ENCODE measurements at places on chromosomes 6 and 20.

DNA sequence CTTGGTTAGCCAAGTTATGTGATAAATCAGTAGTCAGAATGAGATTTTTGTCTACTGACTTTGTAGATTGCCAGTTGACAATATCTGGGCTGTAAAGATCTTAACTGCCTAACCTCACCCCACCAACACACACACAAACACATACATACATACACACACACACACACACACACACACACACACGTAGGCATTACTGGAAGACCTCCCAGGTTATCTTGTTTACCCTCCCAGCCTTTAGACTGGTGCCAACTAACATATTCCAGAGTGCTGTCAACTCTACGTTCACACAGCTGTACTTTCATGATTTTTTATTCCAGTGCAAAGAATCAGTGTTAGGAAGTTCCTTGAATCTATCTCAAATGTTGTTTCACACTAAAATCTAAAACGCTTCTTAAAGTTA, 38.9 kb downstream of the BMP5 start:
- DNase-seq = no peak

GRCh38 chr20:38447931-38448675, 13.0 kb upstream of the SNHG17 start:
- DNase-seq = no peak

DNA sequence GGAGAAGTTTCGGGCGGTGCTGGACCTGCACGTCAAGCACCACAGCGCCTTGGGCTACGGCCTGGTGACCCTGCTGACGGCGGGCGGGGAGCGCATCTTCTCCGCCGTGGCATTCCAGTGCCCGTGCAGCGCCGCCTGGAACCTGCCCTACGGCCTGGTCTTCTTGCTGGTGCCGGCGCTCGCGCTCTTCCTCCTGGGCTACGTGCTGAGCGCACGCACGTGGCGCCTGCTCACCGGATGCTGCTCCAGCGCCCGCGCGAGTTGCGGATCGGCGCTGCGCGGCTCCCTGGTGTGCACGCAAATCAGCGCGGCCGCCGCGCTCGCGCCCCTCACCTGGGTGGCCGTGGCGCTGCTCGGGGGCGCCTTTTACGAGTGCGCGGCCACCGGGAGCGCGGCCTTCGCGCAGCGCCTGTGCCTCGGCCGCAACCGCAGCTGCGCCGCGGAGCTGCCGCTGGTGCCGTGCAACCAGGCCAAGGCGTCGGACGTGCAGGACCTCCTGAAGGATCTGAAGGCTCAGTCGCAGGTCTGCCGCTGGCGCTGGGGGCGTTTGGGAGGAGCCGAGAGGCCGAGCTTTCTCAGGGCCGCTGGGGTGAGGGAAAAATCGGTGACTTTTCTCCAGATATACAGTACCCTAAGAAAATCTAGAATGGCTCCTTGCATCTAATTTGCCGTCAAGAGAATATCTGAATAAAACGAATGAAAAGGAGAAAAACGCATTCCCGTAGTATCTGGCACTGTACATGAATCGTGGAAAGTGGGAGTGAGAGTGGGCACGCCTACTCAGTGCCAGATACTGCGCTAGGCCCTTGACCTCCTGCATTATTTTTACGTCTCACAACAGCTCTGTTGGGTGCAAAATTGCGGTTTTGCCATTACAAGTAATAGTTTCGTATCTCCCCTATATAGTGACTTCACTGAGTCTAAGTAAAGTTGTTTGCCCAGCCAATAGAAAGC, 1.0 kb downstream of the CALHM6 start:
- peak; percentile 80 for DNase-seq

DNA sequence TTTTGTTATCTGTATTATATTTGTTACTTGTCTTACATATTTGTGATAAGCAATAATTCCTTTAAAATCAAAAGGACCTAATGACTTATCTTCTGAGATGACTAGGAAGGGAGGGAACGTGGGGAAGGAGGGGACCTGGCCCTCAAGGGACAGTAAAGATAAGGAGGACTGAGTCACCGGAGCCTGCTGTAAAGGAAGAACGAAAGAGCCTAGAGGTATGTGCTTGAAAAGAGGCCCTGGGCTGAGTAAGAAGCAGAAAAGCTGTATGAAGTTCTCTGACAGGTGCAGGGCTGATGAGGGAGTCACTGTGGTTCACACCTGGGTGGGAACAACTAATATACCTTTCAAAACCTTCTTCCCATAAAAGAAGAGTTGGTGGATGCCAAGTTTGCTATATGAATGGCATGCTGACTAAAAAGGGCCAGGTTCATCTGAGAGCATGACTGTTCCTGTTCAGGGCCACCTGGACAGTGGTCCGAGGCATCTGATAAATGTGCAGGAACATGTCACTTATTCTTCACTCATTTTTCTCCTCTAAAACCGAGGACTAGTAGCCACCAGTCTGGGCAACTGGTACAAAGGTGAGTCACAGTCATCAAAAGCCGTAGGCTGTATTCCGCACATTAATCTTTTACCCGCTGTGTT, 111.3 kb downstream of the TNFAIP3 start:
- DNase-seq = peak; percentile 25

- no peak for DNase-seq
Observed at GRCh38 chr6:129785756-129786135, 75.4 kb downstream of the TMEM244 start.

GRCh38 chr20:33859157-33859695, 48.1 kb downstream of the CHMP4B start:
- DNase-seq = no peak

GRCh38 chr6:112218563-112218962, 35.8 kb downstream of the LAMA4 start:
- DNase-seq = no peak

GRCh38 chr6:154513601-154514320, 3.3 kb upstream of the CNKSR3 start:
- no peak for DNase-seq

GRCh38 chr20:38926934-38927616, 858 bp downstream of the FAM83D start:
- peak; percentile 30 for DNase-seq

DNA sequence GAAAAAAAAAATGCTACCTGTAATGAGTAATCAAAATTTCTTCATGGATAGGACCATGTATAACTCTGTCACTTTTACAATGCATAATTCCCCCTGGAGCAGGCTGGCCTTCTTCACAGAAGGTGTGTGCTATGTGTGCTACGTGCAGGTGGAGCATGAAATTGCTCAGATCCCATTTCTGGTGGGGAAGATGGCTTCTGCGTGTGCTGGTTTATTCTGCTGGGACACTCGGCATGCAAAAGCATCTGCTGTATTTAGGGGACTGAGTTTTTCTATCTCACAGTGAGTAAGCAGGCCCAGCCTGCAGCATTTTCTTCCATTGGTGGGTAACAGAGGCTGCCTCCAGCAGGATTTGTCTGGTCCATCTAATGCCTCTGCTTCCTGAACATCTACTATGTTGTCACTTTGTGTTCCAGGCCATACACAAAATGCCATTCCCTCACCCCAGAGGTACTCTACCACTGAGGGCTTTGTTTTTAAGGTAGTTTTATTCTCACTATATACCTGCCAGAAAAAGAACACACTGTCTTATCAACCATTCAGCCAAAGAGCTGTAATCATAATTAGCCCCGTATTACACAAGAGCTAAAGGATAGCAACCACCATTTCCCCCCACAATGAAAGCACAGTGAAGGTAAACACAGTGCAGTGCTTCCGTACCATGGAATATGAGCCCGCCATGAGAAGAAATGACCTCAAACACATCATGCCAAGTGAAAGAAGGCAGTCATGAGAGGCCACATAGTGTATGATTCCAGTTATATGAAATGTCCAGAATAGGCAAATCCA, 62.4 kb downstream of the SYNDIG1 start:
- DNase-seq = no peak

DNA sequence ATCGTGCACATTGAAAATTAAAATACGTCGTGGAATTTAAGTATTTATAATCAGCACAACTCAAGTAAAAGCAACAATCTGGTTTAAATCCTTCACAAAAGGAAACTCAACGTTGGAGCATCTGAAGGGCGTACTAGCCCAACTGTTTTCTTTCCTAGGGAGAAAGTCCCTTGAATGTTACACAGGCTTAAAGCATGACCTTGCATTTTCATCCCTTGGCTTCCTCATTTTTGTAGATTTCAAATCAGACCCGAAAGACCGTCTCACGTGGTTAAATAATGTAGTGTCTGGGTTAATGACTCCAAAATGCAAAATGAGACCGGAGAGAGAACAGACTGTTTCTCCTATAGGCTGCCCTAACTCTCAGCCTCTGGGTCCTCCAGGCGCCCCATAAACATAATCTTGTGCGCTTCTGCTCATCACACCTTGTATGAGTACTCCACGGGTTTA, 249.2 kb upstream of the RREB1 start:
- DNase-seq = no peak

- no peak for DNase-seq
Observed at GRCh38 chr6:152540381-152540780, 96.8 kb downstream of the SYNE1 start.

DNA sequence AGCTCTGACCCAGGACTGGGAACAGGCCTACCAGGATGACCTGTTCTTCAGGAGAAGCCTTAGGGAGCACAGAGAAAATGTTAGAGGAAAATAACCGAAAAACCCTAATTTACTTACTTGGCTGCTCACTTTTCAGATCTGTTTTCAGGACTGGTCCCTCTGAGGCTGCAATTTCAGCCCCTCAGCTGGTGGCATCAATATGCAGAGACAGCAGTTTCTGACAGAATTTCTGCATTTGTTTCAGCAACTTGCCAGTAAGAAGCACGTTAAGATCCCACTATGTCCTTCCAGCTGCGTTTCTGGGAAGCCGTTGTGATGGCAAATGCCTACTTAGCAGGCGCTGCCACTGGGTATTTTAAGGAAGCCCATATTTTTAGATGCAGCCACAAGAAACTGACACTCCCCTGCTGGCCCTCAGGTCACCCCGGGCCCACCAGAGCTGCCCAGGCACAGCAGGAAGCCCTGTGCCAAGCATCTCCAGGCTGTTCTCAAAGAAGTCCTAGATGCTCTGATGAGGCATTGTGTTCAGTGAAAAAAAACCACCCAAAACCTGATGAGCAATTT, 7.5 kb downstream of the YTHDF1 start:
- no peak for DNase-seq

- DNase-seq = peak; percentile 69
Observed at GRCh38 chr20:53578492-53579222, 15.0 kb downstream of the ZNF217 start.

DNA sequence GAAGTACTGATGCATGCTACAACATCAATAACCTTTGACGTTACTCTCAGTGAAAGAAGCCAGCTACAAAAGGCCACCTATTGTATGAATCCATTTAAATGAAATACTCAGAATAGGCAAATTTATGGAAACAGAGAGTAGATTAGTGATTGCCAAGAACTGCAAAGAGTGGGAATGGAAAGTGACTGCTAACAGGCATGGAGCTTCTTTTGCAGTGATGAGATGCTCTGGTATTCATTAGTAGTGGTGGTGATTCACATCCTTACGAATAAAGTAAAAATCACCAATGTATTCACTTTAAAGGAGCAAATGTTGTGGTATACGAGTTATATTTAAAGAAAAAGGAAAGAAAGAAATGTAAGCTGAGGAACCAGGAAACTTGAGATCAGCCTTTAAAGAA, 126.8 kb upstream of the SAMD5 start:
- no peak for DNase-seq

GRCh38 chr6:152685819-152686218, 11.9 kb upstream of the MYCT1 start:
- no peak for DNase-seq

DNA sequence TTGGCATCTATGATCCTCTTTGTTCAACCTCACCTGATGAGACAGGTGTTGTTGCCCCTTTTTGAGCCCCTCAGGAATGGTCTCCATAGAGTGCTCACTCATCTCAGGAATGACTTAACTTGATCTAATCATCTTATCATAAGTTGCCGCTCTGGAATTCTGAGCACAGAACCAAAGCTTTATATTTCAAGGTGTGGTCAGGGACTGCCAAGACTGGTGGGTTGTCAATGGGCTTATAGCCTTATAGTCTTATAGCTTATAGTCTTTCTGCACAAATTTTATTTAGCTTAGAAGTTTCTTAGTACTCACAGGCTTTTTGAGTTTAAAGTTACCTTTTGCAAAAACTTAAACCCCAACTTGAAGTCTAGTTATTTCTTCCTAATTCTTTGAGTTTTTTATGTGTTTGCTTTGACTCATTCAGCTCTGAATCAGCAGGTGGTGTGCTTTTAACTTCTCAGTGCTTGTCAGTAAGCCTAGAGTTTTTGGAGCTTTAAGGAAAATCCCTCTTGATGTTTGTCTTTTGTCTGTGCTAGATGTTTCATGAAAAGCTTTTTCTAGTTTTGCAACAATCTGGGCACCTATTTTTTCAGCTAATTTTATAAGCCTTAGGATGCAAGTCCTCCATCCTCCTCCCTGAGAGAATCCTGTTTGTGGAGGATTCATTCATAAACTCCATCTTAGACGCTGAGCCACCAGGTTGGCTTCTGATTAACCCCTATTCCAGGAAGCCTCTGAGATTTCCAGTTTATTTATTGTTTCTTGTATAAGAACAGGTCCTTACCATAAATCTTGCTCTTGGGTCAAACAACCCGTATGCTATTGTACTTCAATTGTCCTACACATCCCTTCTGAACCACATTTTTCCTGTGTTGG, 72.3 kb upstream of the SSTR4 start:
- no peak for DNase-seq

- no peak for DNase-seq
Observed at GRCh38 chr6:16196984-16197546, 41.3 kb upstream of the GMPR start.

DNA sequence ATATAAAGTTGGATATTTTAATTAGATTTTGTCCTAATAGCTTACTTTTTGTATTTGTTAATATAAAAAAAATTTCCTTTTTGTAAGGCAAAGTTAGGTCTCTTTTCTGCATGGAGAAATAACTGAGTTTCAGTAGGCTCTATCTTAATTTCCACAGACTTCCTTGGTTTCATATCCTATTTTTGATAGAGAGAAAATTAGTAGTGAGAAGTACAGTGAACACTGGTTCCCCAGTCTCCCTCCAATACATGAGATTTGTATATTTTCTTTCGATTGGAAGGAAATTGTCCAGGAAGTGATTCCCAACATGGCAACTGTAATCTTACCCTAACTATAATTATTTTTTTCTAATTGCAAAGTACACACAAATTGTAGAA, 26.4 kb downstream of the TRIM27 start:
- DNase-seq = no peak

DNA sequence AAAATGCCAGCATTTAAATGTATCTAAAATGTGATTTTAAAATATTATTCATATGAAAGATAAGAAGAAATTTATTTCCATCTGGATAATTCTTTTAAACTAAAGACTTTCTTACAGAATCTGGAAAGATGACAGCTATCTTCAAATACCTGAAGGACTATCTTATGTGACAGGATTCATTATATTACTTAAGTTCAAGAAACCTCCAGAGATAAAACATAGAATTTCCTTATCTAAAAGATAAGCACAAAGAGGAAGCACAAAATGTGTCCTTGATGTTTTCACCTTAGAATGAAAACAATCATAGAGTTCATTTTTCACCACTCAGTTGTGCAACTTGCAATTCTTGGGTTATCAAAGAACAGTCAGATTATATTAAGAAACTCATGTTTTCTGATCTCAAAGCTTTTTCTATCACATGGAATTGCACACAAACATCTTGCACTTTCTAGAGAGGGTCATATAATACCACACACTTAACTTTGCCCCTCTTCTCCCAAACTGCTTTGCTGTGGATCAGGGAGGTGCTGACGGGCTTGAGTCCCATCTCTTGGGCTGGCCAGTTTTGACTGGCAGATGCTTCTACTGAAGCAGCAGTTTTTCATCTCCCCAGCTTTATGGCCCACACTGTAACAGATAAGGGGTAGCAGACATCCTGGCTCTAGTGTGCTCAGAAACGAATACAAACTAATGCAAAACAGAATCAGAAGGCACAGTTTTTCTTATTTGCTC, 467.4 kb downstream of the CDC5L start:
- no peak for DNase-seq
